ENCODE measurements at places on chromosomes 16 and 17.
A peak's percentile ranks its signal among the peaks of the same experiment; 100 is the strongest.

DNA sequence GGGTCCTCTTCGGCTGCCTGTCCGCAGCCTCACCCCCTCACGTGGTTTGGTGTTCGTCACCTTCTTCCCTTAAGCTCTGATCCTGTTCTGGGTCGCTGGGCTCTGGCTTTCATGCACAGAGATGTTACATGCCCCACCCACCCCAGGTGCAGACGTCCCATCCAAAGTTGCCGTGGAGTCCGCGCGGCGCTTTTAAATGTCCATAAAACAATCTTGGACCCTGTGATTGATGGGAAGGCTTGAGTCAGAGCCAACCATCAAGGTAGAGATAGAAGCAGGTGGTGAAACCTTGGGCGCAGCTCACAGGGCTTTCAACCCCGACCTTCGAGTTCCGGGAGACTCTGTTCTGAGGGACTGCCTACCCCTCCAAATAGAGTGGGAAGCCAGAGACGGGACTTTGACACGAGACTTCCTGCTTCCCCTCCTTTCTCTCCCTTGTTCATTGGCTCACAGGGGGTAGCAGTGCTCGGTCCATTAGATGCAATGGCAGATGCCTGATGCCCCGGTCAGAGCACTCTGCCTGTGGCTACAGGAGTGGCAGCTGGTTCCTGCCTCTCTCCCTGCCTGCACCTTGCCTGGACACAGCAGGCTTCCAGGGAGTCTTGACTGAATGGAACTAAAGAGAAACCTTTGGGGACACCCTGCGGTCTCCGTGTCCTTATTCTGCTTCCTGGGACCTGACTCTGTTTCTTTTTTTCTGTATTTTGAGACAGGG lies 4.0 kb downstream of the ENGASE start:
- no peak for DNase-seq

GRCh38 chr16:67187175-67187890 lies 2.6 kb downstream of the EXOC3L1 start:
- no peak for DNase-seq

GRCh38 chr17:28343491-28343932 lies 8.0 kb downstream of the TNFAIP1 start:
- DNase-seq, result no peak

DNA sequence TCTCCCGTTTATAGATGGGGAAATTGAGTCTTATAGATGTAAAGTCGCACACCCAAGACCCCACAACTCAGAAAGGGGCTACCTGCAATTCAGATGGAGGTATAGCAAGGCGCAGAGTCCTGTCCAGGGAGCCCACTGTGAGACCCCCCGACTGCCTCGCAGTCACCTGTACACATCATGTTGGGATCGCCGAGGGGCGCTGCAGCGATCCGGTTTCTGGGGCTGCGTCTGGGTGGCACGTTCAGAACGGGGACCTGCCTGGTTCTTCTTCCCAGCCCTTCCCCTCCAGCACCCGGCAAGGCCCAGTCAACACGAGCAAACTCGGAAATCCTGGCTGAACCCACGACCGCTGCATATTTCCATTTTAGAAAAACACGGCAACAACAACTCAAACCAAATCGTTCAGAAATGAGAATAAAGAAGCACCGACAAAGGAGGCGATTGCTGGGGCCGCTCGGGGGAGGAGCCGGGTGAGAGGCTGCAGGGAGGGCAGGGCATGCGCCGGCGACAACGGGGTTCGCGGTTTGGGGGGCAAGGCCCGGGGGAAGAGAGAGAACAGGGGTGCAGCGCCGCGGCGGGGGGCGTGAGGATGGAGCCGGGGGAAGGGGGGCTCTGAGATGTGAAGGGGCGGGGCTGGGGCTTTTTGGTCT lies 643 bp downstream of the HSDL1 start:
- no peak for DNase-seq

- no peak for DNase-seq
Observed at GRCh38 chr17:73013301-73013700, 79.2 kb downstream of the SLC39A11 start.

GRCh38 chr17:48909783-48910182 lies 1.6 kb downstream of the UBE2Z start:
- no peak for DNase-seq

DNA sequence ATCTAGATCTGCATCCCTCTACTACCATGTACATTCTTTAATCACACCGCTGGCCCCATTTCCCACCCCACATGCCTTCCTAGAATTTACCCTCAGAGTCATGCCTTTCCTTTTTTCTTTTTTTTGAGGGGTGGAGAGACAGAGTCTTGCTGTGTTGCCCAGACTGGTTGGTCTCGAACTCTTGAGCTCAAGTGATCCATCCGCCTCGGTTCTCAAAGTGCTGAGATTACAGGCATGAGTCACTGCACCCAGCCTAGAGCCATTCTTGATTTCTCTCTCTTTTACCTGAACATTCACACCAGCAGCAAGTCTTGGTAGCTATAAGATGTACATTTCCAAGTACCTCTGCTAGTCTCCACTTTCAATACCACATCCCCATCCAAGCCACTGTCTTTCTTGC lies 2.1 kb downstream of the PAGR1 start:
- DNase-seq, result no peak

GRCh38 chr16:17654142-17654541 lies 183.4 kb upstream of the XYLT1 start:
- DNase-seq, result no peak

- DNase-seq, result no peak
Observed at GRCh38 chr17:9816472-9816871, 5.4 kb downstream of the GSG1L2 start.

DNA sequence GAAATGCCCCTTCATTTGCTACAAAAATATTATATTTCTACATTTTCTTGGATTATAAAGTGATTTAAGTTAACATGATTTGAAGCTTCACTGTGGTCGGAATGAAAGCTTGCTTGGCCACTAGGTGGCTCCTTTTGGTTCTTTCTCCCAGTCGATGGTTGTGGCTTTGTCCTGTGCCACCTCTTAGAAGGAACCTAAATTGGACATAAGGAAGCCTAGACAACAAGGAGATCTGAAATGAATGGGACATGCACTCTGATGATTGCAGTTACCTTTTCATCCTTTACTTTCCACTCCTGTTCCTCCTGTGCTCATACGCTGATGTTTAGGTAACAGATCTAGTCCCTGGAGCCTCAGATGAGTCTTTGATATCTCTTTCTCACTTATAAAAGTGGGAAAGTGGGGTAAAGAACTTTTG lies 39.2 kb downstream of the FTO start:
- no peak for DNase-seq

- no peak for DNase-seq
Observed at GRCh38 chr17:44828919-44829522, 1.1 kb downstream of the GJC1 start.

DNA sequence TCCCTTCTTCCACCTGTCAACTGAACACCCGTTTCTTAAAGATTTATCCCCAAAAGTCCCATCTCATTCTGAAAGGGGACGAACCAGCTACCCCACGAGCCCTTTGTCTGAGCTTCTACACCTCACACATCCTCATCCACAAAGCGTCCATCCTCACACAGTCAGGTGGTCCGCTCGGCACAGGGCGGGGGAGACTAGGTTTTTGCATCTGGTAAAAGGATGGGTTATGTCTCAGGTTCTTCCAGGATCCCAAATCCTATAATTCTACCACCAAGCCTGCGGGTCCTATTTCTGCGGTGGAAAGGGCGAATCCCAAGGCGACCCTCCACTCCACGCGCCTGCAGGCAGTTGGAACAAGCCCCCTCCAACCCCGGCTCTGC lies 458 bp downstream of the GFOD2 start:
- DNase-seq, result peak; percentile 2

GRCh38 chr16:49484451-49484849 lies 110.8 kb downstream of the C16orf78 start:
- no peak for DNase-seq

- DNase-seq, result no peak
Observed at GRCh38 chr17:545156-545555, 169.5 kb downstream of the VPS53 start.

DNA sequence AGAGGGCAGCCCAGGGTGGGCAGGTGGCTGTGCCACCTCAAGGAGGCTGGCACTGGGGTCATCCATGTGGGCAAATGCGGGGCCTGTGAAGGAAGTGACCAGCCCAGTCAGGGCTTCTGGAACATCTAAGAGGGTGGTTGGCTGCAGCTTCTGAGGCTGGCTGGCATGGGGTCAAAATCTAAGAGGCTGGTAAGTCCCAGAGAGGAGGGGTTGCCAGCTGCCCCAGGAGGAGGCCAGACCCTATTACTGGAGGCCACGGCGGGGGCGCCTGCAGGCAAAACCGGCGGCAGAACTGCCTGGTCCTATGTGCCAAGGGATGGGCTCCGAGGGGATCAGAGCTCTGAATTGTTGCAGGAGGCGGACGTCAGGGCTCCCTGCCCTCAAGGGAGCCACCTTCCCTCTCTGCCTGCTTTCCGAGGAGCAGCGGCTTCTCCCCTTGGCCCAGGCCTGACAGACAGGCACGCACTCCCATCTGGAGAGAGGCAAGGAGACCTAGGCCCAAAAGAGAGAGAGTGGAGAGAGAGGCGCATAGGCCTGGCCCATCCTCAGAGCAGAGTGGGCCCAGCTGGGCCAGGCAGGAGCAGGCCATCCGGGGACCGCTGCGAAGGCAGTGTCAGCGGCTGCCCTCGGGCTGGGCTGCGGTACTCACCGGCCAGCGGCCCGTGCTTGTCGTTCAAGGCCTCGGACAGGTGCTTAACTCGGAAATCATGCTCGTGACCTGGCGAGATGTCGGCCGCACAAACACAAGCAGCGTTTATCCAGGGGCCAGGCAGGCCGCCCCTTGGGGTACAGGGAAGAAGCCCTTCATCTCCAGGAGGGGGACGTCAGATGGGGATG lies 10.9 kb downstream of the ZACN start:
- no peak for DNase-seq

- no peak for DNase-seq
Observed at GRCh38 chr16:78122774-78123315, 23.4 kb downstream of the WWOX start.

GRCh38 chr17:28443901-28444638 lies 29.4 kb upstream of the SLC13A2 start:
- no peak for DNase-seq

- peak; percentile 15 for DNase-seq
Observed at GRCh38 chr17:18315562-18315922, 449 bp downstream of the SMCR8 start.

- no peak for DNase-seq
Observed at GRCh38 chr16:5510819-5511370, 413.3 kb upstream of the EEF2KMT start.

DNA sequence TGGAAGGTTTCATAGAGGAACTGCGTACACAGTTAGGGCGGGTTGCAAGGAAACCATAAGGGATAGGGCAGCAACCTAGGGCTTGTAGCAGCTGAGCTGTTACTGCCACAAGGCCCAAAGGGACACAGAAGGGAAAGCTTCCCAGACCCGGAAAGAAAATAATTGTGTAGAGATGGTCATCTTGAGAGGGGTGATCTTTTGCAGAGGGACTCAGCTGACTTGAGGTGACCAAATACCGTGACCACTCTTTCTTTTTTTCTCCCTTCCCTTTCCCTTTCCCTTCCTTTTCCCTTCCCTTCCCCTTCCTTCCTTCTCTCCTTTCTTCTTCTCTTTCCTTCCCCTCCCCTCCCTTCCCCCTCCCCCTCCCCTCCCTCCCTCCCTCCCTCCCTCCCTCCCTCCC lies 8.5 kb upstream of the CREBBP start:
- no peak for DNase-seq

DNA sequence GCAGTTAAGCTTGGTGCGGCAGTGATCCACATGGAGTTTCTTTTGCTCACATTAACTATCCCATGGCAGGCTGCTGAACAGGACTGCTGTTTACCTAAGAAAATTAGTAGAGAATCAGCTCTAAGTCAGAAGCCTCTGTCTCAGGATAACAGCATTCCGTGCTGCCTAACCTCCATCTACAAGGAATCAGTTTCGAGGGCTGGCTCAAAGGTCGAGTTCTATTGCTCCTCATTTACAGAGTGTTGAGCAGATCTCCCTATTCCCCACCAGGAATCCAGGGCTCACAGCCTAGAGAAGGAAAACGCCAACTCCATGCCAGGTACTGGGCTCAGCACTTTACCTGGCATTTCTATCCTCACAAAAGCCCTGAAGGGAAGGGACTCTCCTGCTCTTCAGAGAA lies 9.9 kb downstream of the GINS2 start:
- DNase-seq, result no peak

- no peak for DNase-seq
Observed at GRCh38 chr17:62790564-62790986, 17.5 kb downstream of the MARCHF10 start.

GRCh38 chr17:7838090-7839075 lies 4.4 kb downstream of the KDM6B start:
- DNase-seq, result no peak

DNA sequence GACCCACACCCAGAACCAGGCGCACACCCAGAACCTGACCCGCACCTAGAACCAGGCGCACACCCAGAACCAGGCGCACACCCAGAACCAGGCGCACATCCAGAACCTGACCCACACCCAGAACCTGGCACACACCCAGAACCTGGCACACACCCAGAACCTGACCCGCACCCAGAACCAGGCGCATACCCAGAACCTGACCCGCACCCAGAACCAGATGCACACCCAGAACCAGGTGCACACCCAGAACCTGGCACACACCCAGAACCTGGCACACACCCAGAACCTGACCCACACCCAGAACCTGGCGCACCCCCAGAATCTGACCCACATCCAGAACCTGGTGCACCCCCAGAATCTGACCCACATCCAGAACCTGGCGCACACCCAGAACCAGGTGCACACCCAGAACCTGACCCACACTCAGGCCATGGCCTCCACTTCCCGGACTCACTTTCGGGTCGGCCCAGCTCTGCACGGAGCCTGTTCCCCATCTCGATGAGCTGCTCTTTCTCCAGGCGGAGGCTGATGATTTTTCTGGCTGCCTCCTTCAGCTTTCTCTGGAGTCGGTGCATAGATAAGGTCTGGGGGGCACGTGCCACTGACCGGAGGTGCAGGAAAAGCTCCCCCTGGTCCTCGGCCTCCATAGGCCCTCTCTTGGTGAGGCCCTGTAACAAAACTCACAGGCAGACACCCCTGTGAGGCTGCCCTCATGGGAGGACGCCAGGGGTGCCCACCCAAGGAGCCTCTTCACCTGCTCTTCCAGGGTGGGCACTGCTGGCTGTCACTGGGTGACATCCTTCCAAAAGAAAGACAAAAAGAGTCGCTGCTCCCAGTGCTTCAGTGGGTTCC lies 53.3 kb upstream of the FASN start:
- no peak for DNase-seq

- no peak for DNase-seq
Observed at GRCh38 chr16:73142053-73142854, 94.3 kb upstream of the ZFHX3 start.

GRCh38 chr16:72837846-72838585 lies 209.9 kb downstream of the ZFHX3 start:
- no peak for DNase-seq

- no peak for DNase-seq
Observed at GRCh38 chr16:49604602-49605001, 231.0 kb downstream of the C16orf78 start.

GRCh38 chr17:70929226-70929625 lies 759.9 kb downstream of the KCNJ2 start:
- no peak for DNase-seq

DNA sequence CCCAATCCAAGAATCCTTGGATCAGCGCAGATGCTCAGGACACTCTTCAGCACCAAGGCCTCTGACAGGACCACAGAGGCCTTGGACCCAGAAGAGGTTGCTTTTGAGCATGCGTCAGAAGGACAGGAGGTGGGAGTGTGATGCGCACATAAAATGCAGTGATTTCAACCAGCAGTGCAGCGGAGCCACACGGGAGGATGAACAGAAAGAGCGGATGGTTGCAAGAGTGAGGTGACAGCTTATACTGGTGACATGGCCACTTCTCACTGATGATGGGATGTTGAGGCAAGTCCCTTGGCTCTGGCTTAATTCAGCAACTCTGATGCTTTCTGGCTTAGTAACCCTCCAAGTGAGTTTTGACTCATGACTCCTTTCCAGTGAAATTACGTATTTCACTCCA lies 25.2 kb upstream of the ERN1 start:
- DNase-seq, result no peak

- DNase-seq, result no peak
Observed at GRCh38 chr16:77975942-77976341, 46.4 kb upstream of the CLEC3A start.
